ENCODE measurements at places on chromosomes 12 and 14. TPM values are rescaled to one million over a fixed set of nuclear protein-coding genes. Genes with fewer than 3 reads are reported as not detected.

GRCh38 chr14:97218691-97219430 lies 421.7 kb downstream of the VRK1 start:
- no peak for DNase-seq

DNA sequence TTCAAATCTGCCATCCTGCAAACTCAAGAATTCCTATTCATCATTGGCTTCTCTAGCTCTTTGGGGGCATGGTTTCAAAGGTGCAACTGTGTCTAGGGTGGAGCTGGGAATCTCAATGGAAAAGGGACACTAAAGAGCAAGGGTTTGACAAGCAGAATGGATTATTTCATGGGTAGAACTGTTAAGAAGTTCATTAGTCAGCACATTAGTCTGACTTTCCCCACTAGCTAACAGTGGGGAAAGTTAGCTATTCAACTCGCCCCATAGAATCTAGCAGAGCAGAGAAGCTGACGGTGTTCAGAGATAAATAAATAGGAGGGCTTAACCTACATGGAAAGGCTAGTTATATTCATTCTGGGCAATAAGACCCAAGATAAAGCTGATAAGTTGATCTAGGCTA lies 153.9 kb downstream of the EMP1 start:
- no peak for DNase-seq

DNA sequence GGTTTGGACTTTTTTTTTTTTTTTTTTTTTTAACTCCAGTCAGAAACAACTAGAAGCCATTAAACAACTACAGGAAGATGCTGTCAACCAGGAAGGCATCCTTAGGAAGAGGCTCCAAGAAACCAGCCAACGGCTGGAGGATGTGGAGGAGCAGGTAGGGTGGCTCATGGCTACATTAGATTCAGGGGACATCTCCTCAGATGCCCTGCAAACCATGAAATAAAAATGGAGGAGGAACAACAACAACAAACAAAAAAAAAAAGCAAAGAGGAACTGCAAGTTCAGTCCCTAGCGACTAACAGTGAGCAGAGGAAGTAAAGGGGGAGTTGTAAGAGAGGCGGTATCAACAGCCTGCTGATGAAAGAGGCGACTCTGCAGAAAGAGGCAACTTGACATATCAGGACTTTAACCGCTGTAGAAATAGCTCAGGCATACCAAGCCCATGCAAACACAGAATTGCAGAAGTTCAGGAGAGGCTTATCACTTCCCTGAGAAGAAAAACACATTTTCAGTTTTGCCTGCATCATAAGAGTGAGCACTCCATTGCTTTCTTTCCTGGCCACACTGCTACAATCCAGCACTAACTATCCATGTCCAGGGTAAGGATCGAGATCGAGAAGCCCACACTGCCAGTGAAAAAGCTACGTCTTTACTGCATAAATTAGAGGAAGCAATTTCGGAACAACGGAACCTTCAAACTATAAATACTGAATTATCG lies 103.5 kb upstream of the BCAT1 start:
- no peak for DNase-seq

TMEM121 gene
- total RNA-seq = 9.2 TPM

DNA sequence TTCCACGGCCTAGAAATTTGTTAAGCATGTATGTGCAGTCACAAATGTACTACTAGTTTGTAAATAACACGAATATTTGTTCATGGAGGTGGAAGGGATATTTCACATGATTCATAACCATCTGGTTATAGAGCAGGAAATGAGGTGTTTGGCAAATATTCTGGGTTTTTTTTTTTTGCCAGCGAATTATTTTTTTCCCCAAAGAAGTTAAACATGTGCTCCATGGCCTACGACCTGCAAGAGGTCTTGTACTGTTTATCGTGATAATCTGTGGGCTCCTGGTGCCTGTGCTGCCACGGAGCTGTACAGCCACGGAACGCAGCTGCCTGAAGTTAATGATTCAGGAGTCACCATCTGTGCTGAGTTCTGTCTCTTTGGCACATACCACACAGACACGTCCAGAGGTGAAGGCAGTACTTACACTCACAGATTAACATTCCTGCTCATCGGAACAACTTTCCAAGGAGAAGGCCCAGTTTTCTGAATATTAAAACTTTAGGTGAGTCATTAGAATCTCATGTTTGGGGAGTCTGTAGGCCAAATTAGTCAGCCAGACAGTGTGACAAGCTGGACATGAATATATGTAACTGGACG lies 156.3 kb downstream of the TMX1 start:
- peak; percentile 46 for DNase-seq

CD69 gene
- total RNA-seq = 21.4 TPM

ARPC3 gene
- 286 TPM for total RNA-seq

- DNase-seq = no peak
These were observed 446.7 kb upstream of the TMEM132C start for GRCh38 chr12:127820271-127820670.

CSRP2 gene
- 38.3 TPM for total RNA-seq

- DNase-seq = no peak
These were observed 5.8 kb upstream of the ZFP36L1 start for GRCh38 chr14:68798621-68799020.

DNA sequence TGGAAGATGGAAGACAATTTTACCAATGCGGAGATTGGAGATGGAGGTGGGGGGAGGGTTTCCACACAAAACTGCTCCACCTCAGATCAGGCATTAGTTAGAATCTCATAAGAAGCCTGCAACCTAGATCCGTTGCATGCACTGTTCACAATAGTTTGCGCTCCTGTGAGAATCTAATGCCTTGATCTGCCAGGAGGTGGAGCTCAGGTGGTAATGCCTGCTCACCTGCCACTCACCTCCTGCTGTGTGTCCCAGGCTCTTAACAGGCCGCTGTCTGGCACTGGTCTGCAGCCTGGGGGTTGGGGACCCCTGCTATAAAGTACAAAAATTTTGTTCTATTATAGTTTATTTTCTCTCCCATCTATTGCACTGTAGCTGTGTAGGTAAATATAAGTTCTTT lies 84.9 kb upstream of the FOXG1 start:
- DNase-seq = no peak

SLC8A3 gene
- total RNA-seq = not detected

DNA sequence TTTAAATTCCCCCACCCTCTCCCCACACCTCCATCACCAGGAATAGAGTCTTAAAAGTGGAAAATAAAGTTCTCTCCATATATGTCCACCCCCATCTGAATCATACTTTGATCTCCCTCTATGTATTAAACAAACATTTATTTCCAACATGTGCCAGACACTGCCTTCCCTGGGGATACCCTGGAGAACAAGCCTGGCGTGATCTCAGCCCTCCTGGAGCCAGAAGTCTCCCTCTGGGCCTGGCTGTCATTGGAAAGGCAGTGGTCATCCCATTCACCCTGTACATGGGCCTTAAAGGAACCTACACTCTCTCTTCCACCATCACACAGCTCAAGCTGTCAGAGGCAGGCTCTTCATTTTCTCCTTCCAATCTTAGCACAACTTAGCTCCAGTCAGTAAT lies 143.6 kb downstream of the EMP1 start:
- no peak for DNase-seq

- no peak for DNase-seq
These were observed 232.1 kb upstream of the CCDC196 start for GRCh38 chr14:66254038-66254437.

DNA sequence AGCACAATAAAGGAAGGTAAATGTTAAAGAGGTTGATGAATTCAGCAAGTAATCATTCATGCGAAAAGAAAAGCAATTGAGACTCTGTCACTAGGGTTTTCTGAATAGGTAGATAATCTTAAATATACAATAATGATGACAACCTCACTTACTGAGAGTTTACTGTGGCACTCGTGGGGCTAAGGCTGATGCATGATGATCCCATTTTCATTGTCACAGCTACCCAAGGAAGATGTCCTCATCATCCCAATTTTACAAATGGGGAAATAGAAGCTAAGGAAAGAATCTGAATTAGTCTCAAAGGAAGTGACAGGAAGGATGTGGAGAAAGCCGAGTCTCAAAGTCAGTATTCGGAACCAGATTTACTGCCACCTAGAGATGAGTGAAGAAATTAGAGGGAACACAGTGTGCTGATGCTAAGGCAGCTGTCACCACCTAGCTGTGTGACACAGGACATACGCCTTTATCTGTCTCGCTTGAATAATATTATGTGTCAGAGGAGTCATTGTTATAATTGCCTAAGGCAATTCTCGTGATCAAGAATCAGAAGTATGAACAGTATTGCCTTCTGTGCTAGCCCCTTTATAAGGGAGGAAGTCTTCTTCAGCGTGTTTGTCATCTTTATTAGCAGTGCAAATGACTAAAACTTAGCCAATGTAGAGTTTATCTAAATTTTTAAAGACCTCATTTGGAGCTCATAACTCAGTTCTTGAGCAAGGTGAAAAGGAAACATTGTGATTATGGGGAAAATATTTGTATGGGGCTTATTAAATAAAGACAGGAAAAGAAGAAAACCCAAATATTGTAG lies 63.2 kb downstream of the ERGIC2 start:
- DNase-seq = no peak

- DNase-seq = no peak
These were observed 62.6 kb downstream of the DCAF5 start for GRCh38 chr14:69090187-69090789.

Data from breast epithelium (tissue), 4 donors.